HS-5 (cell line): ENCODE measurements at places on chromosomes 4 and X.

DNA sequence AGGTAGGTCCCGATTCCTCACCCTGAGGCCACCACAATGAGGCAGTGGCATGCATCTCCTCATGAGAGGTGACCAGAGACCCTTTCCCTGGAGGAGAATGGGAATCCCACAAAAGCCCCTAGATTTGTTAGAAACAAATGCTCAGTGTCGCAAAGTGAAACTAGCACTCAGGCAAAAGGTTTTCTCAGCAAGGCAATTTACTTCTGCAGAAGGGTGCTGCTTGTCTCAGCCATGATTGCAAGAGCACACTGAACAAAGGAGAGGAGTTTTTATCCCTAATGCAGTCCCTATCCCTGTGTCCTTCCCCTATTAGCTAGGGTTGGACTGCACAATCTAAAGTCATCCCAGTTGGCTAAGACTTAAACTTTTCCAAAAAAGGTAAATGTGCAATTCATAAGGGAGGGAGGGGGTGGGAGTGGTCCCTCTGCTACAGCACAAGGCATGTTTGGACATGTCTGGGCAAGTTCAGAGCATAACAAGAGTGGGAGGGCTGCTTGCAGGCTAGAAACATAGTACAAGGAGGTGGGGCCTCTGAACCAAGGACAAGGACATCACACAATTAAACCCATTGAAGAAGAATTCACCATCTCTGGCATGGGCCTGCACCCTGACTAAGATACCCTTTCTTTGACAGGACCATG is 185.3 kb downstream of the CCNG2 start:
- DNase-seq: no peak

- DNase-seq: no peak
Measured at GRCh38 chr4:84269536-84270044, 229.5 kb downstream of the NKX6-1 start.

DNA sequence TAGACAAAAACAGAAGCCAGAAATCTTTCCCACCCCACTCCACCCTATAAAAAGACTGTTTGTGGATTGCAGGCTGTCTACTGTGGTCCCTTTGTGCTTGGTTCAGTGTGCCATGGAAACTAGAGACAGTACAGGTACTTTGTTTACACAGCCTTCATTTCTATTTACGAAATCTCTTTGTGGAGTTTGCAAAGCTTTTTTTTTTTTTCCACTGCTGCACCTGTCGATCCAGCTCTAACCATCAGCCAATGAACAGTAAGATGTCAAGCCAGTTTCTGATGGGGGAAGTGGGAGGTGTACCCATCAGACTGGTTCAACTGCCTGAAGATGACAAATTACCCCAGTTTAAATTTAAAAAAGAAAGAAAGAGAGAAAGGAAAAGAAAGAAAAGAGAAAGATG is 20.2 kb upstream of the LRBA start:
- DNase-seq: no peak

- no peak for DNase-seq
Measured at GRCh38 chr4:112403101-112403945, 106.2 kb downstream of the ALPK1 start.

GRCh38 chr4:80873571-80873970 is 156.9 kb upstream of the BMP3 start:
- no peak for DNase-seq

- DNase-seq: no peak
Measured at GRCh38 chr4:48815483-48815882, 15.4 kb upstream of the OCIAD1 start.

GRCh38 chrX:53440101-53440500 is 5.9 kb upstream of the HSD17B10 start:
- no peak for DNase-seq

DNA sequence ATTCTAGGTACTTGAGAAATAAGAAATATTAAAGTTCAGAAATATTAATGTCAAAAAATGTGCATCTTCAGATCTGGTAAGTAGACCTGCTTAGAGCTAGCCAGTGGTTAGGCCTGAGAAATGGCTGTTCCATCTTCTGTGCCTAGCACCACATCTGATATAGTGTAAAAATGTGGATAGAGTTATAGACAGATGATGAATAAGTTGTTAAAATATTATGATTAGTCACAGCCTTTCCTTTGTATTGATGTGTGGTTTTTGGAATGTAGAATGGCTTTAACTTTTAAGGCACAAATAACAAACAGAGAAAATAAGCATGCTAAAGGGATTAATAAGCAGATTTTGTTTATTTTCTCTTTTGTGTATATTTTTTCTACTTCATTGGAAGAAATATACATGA is 133.5 kb upstream of the NUDT6 start:
- peak; percentile 14 for DNase-seq

GRCh38 chr4:38950159-38950558 is 82.0 kb downstream of the TMEM156 start:
- DNase-seq: no peak

DNA sequence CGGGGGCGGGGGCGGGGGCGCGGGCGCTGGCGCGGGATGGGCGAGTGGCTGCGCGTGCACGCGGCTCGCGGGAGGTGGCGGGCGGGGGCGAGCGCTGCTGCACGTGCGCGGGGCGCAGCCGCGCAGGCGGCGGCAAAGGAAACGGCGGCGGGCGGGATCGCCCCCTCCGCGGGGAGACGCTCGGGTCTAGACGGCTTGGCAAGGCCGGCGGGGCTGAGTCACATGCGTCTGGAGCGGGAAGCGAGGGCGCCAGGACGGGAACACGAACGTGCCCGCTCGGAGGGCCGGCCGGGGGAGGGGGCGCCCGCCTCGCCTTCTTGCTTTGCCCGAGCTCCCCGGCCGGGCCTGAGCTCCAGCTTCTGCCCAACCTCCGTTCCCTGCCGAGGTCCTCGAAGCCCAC is 4.3 kb upstream of the HAUS7 start:
- no peak for DNase-seq

DNA sequence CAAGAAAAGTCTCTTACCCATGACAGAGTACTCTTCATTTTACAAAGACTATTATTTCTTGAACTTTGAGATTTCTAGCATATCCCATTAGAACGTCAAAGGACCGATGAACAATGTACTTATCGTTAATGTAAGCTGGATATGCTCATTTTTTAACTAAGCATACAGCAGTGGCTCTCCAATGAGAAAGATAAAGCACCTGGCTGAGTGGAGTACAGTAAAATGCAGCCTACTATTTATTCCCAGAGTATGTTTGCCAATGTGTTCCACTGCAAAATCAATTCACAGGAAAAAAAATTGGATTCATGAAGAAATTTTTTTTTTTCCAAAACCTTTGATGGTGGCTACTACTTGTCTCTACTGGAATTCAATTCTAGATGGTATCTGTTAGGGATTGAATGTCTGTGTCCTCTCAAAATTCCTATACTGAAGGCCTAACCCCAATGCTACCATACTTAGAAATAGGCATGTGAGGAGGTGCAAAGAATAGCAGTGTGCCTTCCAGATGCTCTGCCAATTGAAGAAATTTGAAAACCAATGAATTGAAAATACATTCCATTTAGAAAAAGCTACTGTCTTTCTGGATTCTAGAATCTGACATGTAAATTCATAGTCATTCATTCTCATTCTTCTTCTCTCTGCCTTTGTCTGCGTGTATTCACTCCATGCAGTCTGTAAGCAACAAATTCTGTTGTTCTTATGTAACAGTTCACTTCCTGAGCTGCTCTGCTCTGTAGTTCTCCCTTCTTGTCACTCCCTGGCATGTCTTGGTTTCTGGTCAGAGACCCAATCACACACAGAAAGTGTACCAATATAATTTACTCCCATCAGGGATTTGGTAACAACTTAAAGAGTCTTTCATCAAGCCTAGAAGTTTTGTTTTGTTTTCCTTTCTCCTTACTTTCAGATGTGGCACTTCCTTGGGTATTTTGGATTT is 61.4 kb downstream of the PAPSS1 start:
- DNase-seq: no peak

DNA sequence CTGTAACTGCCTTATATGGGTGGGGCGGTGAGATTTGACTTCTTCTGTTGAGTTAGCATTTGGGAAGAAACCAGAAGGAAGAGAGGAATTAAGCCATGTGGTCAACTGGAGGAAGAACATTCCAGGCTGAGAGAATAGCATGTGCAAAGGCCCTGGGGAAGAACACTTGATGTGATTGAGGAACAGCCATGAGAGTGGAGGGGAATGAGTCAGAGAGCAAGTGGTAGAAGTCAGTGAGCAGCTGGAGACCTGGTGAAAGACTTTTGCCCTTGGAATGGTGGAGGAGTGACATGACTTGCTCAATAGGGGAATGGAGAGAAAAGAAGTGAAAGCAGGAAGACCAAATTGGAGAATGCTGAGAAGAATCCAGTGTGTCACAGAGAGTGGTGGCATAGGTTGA is 327.8 kb upstream of the HAND2 start:
- DNase-seq: no peak

DNA sequence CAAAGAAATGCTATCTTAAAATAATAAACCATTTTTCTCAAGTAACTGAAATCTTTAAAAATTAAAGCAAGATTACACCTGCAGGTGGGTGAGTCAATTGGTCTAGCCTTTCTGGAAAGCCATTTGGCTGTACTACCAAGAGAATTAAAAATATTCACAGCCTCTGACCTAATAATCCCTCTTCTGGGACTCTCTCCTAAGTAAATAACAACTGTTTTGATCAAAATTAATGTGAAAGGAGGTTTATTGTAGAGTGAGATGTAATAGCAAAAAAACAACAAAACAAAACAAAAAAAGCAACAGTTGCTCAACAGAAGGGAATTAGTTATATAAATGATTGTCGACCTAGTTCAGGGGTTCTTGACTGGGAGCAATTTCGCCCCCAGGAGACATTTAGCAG is 89.0 kb downstream of the GEMIN8 start:
- DNase-seq: no peak

GRCh38 chrX:71493111-71493613 is 39.7 kb upstream of the OGT start:
- DNase-seq: no peak

- no peak for DNase-seq
Measured at GRCh38 chr4:2166253-2166652, 75.7 kb downstream of the HAUS3 start.

GRCh38 chr4:9949573-9949972 is 71.7 kb downstream of the SLC2A9 start:
- no peak for DNase-seq

DNA sequence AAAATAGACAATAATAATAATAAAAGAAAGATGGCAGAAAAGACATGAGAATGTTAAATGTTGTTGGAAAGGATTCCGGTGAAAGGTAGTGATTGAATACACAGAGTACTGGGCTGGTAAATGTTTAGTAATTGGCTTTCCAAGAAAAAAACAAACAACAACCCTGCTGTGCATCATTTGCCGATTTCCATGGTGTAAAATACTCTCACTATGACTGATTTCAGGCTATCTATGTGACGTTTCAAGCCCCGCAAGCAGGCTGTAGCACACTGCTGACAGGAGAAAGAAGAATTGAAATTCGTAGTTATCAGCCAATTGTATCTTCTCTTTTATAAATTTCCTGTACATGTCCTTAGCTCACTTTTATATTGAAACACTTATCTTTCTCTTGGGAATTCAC is 13.6 kb upstream of the SEPTIN6 start:
- DNase-seq: no peak

DNA sequence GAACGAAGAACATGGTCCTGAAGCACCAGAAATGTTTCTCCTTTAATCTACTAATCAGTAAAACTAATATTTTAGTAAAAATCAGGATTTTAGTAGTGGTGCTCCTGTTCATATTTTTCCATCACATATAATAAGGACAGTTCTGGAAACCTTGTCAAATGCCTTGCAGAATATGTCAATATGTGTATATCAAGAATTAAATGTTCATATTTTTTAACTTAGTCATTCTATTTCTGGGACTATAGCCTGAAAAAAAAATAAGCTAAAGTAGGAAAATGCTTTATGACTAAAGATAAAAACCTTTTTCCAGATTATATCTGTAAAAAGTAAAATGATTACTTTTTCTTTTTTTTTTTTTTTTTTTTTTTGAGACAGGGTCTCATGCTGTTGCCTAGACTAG is 65.1 kb downstream of the MAB21L2 start:
- DNase-seq: no peak

DNA sequence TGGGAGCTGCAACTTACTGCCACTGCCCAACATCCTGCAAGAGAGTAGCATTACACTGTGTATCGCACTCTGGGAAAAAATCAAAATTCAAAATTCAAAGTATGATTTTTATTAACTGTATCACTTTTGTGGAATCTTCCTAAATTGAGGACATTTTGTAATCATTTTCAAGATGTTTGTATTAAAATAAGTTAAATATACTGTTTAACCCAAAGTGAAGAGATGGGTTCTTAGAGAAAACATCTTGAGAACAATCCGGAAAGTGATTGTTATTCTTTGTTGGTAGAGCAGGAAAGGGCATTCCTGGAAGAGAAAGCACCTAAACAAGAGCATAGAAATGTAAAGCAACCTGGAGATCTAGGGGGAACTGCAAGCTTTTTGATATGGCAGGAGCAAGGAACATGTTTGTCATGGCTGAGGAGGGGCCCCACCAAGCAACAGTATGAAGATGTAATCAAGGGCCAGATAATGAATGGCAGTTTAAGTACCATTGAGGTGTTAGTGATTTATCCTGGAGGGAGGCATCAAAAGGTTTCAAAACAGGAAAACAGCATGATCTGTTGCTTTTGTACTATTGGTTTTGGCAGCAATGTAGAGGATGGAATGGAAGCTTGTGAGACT is 14.1 kb upstream of the SEC24D start:
- DNase-seq: no peak

GRCh38 chrX:122790376-122791095 is 393.5 kb upstream of the GRIA3 start:
- no peak for DNase-seq

DNA sequence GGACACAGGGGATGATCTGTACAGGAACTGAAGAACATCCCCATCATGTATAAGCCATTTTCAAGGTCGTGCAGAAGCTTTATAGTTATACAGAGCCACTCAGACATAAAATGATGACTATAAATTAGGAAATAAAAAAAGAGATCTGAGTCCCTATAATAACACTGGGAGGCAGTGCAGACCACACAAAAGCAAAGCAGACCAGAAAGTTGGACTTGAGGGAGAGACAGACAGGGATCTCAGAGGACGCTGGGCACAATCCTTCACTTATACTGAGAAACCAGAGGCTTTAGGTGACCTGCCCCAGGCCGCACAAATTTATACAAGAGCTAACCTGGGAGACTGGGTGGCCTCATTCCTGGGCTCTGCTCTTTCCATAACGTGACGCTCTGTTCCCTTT is 70.5 kb downstream of the HADH start:
- DNase-seq: no peak

DNA sequence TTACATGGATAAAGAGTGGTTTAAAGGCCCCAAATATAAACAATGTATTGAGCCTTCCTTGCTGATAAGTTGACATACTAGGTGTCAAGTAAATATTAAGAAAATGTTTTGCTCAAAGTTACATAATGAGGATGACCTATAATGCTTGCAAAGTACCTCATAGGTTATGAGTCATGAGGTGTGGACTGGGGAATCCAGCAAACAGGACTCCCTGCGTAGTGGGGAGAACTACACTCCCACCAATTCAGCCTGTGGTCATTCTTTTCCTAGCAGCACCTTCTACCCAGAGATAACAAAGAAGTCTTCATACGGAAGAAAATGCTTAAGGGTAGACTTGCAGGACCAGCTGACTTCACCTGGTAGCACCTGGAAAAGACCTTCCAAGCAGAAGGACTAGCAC is 418.9 kb upstream of the CPEB2 start:
- no peak for DNase-seq
